ENCODE measurements at places on chromosomes 3 and 15. TPM values are rescaled to one million over a fixed set of nuclear protein-coding genes. Genes with fewer than 3 reads are reported as not detected.

The SLC28A1 gene
- total RNA-seq, result not detected

The GNAI2 gene
- total RNA-seq, result 97.0 TPM

The PAQR9 gene
- total RNA-seq, result 2.4 TPM

The RASL12 gene
- total RNA-seq, result 2.4 TPM

The PSTPIP1 gene
- total RNA-seq, result 0.41 TPM

DNA sequence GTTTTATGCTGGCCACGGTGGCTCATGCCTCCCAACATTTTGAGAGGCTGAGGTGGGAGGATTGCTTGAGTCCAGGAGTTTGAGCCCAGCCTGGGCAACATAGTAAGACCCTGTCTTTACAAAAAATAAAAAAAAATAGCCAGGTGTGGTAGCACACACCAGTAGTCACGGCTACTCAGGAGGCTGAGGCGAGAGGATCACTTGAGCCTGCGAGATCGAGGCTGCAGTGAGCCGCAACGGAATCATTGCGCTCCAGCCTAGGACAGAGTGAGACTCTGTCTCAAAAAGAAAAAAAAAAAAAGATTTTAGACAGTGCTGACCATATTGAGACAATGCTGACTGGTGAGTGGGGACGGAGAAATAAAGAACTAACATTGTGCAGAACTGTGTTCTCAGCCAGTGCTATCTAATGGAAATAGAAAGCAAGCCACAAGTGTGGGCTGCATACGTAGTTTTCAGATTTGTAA, 67.2 kb downstream of the ST6GAL1 start:
- no peak for DNase-seq

DNA sequence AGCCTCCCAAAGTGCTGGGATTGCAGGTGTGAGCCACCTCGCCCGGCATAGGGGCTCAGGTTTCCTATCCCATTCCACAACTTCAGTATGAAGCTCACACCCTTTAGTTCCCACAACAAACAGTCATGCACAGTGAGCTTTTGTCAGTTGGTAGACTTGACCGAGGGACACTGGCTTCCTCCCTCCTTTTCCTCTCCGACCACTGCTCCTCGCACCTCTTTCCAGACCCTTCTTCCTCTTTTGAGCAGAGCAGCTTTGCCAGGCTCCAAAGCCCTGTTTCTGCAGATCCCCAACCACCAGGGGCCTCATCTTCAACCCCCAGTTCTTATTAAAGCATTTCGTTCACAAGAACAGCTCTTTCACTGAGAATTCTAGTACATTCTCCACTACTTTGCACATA, 12.7 kb upstream of the CILP start:
- no peak for DNase-seq

- no peak for DNase-seq
Observed at GRCh38 chr3:190525634-190526033, 11.7 kb downstream of the IL1RAP start.

- DNase-seq, result no peak
Observed at GRCh38 chr15:43702701-43703424, 9.2 kb downstream of the CKMT1A start.

- DNase-seq, result no peak
Observed at GRCh38 chr15:48408327-48408726, 77.1 kb downstream of the DUT start.

DNA sequence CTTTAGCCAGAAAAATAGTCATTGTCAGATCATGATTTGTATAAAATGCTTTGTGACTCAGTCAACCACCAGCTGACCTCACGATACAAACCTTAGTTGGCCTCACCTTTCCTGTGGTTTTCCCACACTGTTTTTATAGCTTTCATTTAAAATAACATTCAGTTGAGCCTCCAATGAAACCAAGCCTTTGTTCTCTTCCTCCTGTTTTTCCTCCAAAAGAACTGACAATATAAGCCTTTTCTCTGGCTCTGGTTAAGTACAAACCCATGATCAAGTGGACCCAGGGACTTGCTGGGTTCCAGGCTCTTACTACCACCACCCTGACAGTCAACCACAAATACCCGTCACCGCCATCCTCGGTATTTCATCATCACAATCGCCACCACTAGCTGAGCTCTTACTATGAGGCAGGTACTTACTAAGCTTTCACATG, 81.7 kb downstream of the TAMM41 start:
- no peak for DNase-seq

DNA sequence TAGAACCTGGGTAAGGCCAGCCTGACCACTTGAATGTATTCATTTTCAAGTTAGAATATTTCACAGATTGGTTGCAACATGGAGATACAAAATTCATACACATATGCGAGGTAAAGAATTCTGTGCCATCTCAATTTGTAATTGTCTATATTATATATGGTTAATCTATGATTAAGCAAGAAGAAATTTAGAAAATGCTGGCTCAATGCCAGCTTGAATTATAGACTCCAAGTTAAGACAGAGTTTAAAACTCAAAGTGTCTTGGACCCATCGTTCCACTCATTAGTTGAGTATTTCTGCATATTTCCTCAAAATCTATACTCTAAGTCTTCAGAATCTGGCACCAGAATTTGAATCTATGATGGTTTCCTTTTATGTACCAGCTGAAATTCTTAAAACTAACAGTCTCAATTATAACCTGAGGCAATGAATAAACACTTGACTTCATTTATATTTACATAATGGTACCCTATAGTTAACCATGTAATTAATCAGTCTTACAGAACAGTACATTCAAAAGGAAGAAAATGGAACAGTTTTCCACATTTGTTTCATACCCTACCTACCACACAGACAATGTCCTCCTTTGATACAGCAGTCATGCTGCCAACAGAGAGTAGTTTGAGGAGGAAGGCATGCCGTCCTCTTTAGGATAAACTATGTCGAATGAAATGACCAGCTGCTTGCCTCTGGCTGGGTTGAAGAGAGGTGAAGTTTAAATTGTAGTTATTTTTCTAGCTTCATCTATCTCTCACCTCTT, 95.7 kb downstream of the CD47 start:
- DNase-seq, result no peak

All from frontal cortex (tissue), 4 donors.